ENCODE measurements at places on chromosomes 5 and 9.

DNA sequence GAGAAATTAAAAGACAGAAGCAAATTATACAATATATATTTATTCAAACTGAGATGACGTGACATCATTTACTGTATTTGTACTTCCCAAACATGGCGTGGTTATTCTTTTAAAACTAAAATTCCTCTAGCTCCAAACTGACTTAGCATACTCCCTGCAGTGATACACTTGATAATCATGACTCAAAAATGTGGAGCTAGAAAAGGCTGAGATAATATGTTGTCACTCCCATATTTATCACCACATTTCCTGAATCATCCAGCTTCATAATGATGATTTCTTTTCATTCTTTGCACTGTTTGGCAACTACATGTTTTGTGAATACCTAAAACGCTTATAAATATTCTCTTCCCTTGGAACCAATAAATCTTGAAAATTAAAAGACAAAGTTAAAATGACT is 341.0 kb downstream of the EBF1 start:
- no peaks in the 10 kb centered on the region for H3K4me1 ChIP-seq
- H3K36me3 ChIP-seq: no peaks in the 10 kb centered on the region
- no peak overlapping the region for H3K4me3 ChIP-seq
- H3K27me3 ChIP-seq: no peaks in the 10 kb centered on the region
- DNase-seq: no peak

DNA sequence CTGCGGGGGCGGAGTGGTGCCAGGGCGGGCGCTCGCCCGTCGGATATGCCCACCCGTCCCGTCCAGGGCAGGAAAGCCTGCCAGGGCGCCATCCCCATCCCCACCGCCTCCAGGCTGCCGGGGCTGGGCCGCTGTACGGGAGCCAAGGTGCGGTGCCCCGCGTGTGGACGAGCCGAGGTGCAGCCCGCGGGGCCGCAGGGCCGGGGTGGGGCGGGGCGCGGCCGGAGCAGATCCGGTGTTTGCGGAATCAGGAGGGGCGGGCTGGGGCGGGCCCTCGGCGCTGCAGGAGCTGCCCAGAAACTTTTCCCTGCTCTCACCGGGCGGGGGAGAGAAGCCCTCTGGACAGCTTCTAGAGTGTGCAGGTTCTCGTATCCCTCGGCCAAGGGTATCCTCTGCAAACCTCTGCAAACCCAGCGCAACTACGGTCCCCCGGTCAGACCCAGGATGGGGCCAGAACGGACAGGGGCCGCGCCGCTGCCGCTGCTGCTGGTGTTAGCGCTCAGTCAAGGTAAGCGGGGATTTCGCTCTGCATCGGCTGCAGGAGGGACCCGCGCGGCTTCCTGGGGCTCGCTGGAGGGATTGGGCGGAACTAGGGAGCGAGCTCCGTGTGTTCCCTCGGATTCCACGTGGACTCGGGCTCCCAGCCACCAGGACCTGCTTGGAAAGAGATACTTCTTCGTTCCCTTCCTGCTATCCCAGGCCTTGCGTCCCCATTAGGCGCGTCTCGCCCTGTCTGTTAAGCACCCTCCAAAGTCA is at the start of gene ITGA2:
Gene ITGA2, plus strand, starts transcription at position 328 of the 756 bp plus-strand sequence. Its CDS starts 117 bp downstream, at position 445.
- no peaks in the 10 kb centered on the region for H3K36me3 ChIP-seq
- no peaks in the 10 kb centered on the region for H3K27me3 ChIP-seq
- peak within 1 kb of the TSS; percentile 93 for H3K27ac ChIP-seq
- H3K4me1 ChIP-seq: no peaks in the 10 kb centered on the region

GRCh38 chr5:6746244-6746643 is 33.0 kb downstream of the TENT4A start:
- no peaks in the 10 kb centered on the region for H3K4me1 ChIP-seq
- no peaks in the 10 kb centered on the region for H3K27me3 ChIP-seq
- no peak overlapping the region for H3K27ac ChIP-seq

DNA sequence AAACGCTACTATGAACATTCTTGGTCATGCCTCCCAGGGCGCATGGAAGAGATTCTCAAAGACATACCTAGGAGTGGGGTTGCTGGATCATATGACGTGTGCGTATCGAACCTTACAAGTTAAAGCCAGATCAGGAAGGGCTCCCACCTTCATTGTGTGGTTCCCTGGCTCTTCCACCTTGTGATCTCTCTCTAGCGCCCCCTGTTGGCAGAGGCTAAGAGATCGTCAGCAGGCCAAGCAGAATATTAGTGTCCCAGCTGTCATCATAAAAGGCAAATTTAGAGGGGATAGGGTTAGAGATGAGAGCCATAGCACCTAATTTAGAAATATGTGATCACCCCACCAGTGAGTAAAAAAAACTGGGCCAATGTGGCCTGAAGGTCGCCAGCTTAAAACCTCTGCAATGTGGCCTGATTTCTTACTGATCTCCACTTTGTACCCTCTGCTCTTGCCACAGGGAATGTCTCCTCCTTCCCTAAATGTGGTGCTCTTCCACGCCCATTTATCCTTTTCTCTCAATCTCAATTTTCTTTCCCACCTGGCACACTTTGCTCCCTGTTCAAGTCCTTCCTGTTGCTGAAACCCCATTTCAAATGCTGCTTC is 91.7 kb upstream of the SHB start:
- no peak for DNase-seq
- no peak overlapping the region for H3K4me3 ChIP-seq
- no peaks in the 10 kb centered on the region for H3K27me3 ChIP-seq
- H3K4me1 ChIP-seq: no peaks in the 10 kb centered on the region
- H3K27ac ChIP-seq: no peak overlapping the region
- H3K36me3 ChIP-seq: no peaks in the 10 kb centered on the region

- H3K27me3 ChIP-seq: no peaks in the 10 kb centered on the region
- H3K4me3 ChIP-seq: no peak overlapping the region
- no peak overlapping the region for H3K27ac ChIP-seq
- no peak for DNase-seq
- H3K4me1 ChIP-seq: no peaks in the 10 kb centered on the region
Measured at GRCh38 chr9:28318515-28318914, 745.2 kb upstream of the C9orf72 start.

- H3K27me3 ChIP-seq: no peaks in the 10 kb centered on the region
- no peak for DNase-seq
- H3K36me3 ChIP-seq: no peaks in the 10 kb centered on the region
Measured at GRCh38 chr5:150527038-150527437, 19.1 kb downstream of the NDST1 start.
